ENCODE measurements at places on chromosomes 1 and 21. TPM values are rescaled to one million over a fixed set of nuclear protein-coding genes. Genes with fewer than 3 reads are reported as not detected.

Gene NHLH1
- under 0.01 TPM for total RNA-seq

Gene TBX19
- 1.1 TPM for total RNA-seq

Gene KCNJ15
- 10.1 TPM for total RNA-seq

Gene PTPN7
- total RNA-seq, result not detected

Gene GPR25
- total RNA-seq, result not detected

Gene TPR
- 63.9 TPM for total RNA-seq

DNA sequence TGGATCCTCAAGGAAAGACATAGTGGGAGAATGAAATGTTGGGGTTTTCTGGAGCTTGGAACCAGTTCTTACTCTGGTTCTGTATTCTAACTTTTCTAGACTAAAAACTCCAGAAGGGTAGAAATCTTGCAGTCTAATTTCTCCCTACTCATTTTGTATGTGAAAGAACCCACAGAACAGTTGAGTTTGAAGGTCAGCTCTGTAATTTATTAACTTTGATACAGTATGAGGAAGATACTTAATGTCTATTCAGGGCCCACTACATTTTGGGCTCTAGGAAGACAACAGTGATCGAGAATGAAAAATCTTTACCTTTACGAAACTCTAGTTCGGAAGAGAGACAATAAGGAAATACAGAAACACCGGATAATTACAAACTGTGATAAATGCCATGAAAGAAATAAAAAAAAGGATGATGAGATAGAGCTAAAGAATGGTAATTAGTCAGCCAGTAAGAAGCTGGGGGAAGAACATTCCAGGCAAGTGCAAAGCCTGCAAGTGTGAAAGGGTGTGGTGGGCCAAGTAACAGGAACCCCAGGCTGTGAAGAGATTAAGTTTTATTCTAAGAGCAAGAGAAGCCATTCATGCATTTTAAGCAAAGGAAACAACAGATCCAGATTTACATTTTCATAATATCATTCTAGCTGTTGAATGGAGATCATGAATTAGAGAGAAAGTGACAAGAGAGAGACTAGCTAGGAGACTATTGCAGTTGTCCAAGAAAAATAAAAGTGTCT is 159.9 kb upstream of the HMCN1 start:
- H3K27me3 ChIP-seq, result no peaks in the 10 kb centered on the region
- H3K4me1 ChIP-seq, result peaks cover 5% of the 10 kb centered on the region
- H3K36me3 ChIP-seq, result no peaks in the 10 kb centered on the region
- no peak overlapping the region for H3K27ac ChIP-seq
- DNase-seq, result no peak

DNA sequence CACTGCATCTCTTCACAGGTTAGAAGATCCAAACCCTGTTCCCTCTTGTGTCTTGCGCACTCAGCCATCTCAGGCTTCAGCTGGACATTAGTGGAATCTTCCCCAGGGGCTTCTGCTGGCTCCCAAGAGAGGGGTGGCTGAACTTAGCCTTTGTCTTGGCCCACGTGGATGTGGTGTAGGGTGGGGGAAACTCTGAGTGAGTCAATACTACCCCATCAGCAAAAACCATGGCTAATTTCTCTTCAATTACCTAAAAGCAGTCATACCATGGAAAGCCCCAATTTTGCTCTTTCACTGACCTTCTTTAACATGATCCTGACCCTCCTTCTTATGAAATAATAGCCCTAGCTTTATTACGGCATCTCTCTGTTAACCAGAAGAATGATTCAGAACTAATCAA is 72.5 kb upstream of the RAB3GAP2 start:
- no peak overlapping the region for H3K4me3 ChIP-seq
- no peak overlapping the region for H3K27ac ChIP-seq
- no peaks in the 10 kb centered on the region for H3K36me3 ChIP-seq
- H3K4me1 ChIP-seq, result no peaks in the 10 kb centered on the region

- no peak overlapping the region for H3K4me3 ChIP-seq
- DNase-seq, result no peak
- H3K27me3 ChIP-seq, result no peaks in the 10 kb centered on the region
- H3K27ac ChIP-seq, result no peak overlapping the region
These were observed 39.9 kb upstream of the INSL5 start for GRCh38 chr1:66840929-66841328.

DNA sequence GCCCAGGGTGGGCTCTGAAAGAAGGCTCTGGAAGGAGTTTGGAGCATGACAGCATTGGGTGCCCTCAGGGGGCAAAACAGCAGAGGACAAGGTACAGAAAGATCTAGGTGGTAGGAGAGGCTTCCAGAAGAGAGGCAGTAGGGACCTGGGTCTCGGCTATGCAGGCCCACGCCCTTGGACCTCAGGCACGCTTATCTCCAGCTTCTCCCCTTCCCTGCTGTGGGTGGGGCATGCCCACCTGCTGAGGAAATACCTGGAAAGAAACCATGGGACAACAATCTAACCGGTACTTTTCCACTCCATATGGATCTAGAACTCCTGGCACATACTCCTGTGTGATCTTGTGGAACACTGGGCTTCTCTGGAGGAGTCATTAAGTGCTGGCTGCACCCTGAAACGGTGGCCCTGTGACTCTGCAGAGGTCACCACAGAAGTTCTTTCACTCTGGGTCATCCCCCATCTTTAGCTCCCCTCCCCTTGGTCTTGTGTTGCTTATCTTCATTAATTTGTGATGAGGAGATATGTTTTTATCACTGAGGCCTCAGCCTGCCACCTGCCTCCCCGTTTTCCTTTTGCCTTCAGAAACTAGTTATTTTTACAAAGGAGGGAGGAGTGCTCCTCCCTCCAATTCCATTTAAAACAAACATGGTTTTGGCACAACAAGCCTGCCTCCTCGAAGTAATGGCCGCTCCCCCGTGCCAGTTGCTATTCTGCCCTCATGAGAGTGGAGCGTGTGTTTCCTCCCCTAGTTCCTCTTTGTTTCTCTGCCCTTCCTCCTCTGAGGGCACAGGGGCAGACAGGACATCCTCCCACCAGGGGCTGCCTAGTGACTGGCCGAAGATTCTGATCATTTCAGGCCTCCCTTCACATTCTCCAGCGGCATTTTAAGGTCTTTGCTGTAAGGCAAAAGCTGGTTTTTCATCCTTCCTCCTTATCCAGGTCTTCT is 78.0 kb upstream of the ATP5PO start:
- H3K4me1 ChIP-seq, result no peaks in the 10 kb centered on the region
- H3K36me3 ChIP-seq, result no peaks in the 10 kb centered on the region
- H3K27ac ChIP-seq, result no peak overlapping the region
- no peak for DNase-seq

GRCh38 chr1:147215540-147215916 is 9.6 kb downstream of the FMO5 start:
- H3K27me3 ChIP-seq, result no peaks in the 10 kb centered on the region
- DNase-seq, result no peak
- no peaks in the 10 kb centered on the region for H3K4me1 ChIP-seq
- no peak overlapping the region for H3K27ac ChIP-seq

DNA sequence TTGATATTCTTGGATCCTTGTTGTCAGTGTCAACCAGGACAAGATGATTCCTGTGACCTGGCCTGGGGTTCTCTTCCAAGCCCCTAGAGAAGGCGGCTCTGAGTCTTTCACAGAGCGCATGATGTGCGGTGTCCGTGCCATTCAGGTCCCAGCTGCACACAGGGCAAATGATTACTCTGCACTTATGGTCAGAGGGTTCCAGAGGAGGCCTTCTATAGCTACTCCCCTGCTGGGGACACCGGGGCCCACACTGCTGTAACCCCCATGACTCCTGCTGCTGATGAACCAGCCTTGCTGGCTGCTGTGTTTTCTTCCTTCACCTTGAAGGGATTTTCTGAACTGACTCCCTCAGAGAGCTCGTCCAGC is 1.5 kb downstream of the PTGFRN start:
- peak overlapping the region; percentile 63 for H3K4me3 ChIP-seq
- H3K4me1 ChIP-seq, result no peaks in the 10 kb centered on the region
- H3K36me3 ChIP-seq, result no peaks in the 10 kb centered on the region
- H3K27me3 ChIP-seq, result peaks cover 14% of the 10 kb centered on the region
- H3K27ac ChIP-seq, result no peak overlapping the region
- DNase-seq, result no peak

- H3K36me3 ChIP-seq, result no peaks in the 10 kb centered on the region
- peak; percentile 56 for DNase-seq
- peaks cover 23% of the 10 kb centered on the region for H3K4me1 ChIP-seq
- H3K4me3 ChIP-seq, result peak overlapping the region; percentile 97
These were observed 723 bp upstream of the GNAI3 start for GRCh38 chr1:109547463-109548320.

DNA sequence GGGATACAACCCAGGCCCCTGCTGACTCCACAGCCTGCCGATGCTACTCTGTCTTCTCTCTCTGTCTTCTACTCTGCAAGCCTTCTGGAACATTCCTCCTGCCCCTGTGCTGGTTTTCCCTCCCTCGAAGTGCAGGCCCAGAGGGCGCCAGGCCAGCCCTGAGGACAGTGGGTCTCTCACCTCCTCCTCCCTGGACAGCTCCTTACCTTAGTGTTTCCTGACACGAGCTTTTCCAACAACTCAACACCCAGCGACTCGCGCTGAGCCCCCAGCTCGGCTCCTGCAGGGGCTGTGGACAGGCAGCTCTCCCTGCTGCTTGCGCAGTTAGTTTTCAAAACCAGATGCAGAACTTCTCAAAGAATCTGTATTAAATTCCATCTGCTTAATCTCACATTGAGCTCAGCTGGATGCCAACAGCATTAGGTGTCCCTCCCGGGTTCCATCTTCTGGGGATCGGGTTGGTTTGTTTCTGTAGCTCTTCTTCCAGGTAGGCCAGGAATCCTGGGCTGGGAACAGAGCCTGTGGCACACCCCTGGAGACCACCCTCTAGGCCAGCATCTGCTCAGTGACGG is 54.2 kb downstream of the PTPRU start:
- H3K27me3 ChIP-seq, result no peaks in the 10 kb centered on the region
- no peak overlapping the region for H3K4me3 ChIP-seq
- H3K36me3 ChIP-seq, result no peaks in the 10 kb centered on the region
- no peaks in the 10 kb centered on the region for H3K4me1 ChIP-seq
- DNase-seq, result no peak

GRCh38 chr1:217747156-217747769 is 116.1 kb downstream of the SPATA17 start:
- no peaks in the 10 kb centered on the region for H3K36me3 ChIP-seq
- H3K4me1 ChIP-seq, result no peaks in the 10 kb centered on the region

- DNase-seq, result peak; percentile 38
- H3K4me3 ChIP-seq, result no peak overlapping the region
- H3K36me3 ChIP-seq, result no peaks in the 10 kb centered on the region
- peaks cover 3% of the 10 kb centered on the region for H3K27me3 ChIP-seq
These were observed 354.6 kb downstream of the MATN1 start for GRCh38 chr1:30368651-30369240.

DNA sequence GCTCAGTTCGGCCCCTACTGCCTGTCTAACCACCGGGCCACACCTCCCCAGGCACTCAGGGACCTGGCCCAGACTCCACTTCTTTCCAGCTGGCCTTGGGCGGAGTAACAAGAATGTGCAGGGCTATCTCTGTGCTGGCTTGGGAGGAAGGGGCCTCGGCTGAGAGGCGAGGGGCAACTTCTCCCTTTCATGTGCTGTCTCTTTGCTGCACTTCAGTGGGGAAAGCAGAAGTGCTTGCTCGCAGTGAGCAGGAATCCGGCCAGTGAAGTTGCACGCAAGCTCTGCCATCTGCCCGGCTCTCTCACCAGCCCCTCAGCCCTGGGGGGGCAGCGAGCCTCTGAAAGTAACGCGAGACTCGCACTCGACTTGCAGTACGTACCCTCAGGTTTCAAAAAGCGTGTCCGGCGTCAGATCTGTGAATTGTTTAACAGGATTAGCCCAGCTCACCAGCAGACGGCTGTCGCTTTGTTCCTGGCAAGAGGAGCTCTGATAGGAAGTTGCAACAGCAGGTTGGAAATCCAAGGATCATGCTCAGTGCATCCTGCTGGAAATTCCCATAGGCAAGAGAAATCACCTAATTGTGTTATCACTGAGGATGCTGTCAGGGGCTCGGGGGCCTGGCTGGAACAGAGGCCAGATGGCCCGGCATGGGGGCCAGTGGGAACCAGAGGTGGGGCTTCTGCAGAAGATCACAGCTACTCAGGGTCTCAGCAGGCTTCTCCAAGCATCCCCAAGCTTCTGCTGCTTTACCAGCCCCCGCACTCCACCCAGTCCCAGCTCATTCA is 221.1 kb downstream of the NPHP4 start:
- no peaks in the 10 kb centered on the region for H3K27me3 ChIP-seq
- no peaks in the 10 kb centered on the region for H3K4me1 ChIP-seq
- H3K27ac ChIP-seq, result no peak overlapping the region
- no peaks in the 10 kb centered on the region for H3K36me3 ChIP-seq
- H3K4me3 ChIP-seq, result no peak overlapping the region
- DNase-seq, result peak; percentile 57

DNA sequence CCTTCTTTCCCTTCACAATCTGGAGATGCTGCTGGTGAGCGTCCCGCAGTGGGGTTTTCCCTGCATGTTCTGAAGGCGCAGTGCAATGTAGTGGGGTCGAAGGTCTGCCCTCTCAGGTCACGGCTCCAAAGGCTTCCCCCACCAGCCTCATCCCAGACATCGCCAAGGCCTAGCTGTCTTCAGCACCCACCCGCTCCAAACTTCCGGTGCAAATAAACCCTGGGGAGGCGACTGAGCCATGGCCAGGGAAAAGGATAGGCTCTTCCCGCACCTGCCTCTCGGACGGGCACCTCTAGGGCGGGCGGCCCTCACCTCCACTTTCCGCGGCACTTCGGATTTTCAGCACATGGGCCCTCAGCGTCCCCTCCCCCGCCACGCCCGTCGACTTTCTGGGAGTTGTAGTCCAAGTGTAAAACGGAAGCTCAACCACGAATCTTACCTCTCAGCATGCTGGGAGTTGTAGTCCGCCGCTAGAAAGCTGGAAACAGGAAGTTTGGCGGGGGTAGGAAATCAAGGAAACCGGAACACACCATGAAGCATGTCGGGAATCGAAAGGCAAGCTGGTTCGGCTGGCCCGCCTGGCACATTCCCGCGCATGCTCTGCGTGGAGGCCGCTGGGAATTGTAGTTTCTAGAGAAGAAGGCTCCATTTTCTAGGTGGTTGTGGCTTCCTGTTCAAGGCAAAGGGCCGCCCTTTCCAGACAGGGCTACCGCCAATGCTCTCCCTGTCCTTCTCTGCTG is at the start of gene MRPL24:
TSS of gene MRPL24 (minus strand) at position 348 of the 740 bp plus-strand sequence. CDS start 2,384 bp downstream, outside the sequence.
- no peaks in the 10 kb centered on the region for H3K27me3 ChIP-seq
- H3K27ac ChIP-seq, result peak within 1 kb of the TSS; percentile 69
- H3K4me3 ChIP-seq, result peak within 1 kb of the TSS; percentile 83
- H3K4me1 ChIP-seq, result peaks cover 16% of the 10 kb centered on the region

DNA sequence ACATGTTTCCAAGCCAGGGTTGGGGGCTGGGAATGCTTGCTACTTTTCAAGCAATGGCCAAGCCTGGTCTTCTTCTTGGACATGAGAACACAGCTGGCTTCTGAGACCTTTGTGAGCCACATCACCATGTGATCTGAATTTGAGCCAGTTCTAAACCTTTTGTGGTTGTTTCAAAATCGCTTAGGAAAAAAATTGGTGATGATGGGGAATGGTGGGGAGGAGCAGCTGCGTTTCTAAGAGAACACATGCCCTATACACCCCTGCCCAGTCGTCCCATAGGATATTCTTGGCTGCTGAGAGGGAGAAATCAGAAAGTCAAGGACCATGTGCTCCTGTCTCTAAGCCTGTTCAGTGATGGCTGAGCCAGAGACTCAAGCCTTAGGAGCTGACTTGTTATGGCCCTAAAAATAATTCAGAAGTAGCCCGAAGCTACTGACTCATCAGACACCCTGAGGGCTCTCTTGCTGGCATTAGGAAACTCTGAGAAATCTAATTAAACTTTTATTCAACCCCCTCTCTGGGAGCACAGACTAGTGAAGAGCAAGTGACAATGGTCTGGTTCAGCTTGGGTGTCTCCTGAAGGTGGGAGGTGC is 30.5 kb downstream of the CCDC185 start:
- no peak overlapping the region for H3K4me3 ChIP-seq
- H3K4me1 ChIP-seq, result peaks cover 20% of the 10 kb centered on the region
- H3K27ac ChIP-seq, result no peak overlapping the region

- peak; percentile 36 for DNase-seq
- peaks cover 15% of the 10 kb centered on the region for H3K4me1 ChIP-seq
- H3K4me3 ChIP-seq, result no peak overlapping the region
These were observed 59.1 kb upstream of the ZNF648 start for GRCh38 chr1:182120411-182121258.

Data from osteoblast (primary cell).